Activated gamma-delta T cell treated with anti-CD3 and anti-CD28 coated beads, Interleukin-2, amount 50 U/mL, for 16 hours (primary cell): ENCODE measurements at places on chromosomes 16 and 17.

DNA sequence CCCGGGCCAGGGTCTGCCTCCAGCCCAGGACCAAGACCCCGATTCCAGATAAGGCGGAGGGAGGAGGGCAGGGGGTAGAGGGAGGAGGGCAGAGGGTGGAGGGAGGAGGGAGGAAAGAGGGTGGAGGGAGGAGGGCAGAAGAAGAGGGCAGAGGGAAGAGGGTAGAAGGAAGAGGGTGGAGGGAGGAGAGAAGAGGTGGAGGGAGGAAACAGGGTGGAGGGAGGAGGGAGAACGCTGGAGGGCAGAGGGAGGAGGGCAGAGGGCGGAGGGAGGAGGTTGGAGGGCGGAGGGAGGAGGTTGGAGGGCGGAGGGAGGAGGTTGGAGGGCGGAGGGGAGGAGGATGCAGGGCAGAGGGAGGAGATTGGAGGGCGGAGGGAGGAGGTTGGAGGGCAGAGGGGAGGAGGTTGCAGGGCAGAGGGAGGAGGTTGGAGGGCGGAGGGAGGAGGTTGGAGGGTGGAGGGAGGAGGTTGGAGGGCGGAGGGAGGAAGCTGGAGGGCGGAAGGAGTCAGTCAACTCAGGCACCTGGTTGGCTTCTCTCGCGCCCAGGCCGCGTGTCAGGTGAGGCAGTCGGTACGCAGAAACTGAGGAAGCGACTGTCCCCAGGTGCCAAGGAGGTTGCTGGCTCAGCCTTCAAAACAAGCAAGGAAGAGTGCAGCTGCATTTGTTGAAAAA, 65.2 kb downstream of the KLHDC4 start:
- no peak for DNase-seq

GRCh38 chr17:3647769-3648555, 11.4 kb downstream of the CTNS start:
- no peak for DNase-seq

DNA sequence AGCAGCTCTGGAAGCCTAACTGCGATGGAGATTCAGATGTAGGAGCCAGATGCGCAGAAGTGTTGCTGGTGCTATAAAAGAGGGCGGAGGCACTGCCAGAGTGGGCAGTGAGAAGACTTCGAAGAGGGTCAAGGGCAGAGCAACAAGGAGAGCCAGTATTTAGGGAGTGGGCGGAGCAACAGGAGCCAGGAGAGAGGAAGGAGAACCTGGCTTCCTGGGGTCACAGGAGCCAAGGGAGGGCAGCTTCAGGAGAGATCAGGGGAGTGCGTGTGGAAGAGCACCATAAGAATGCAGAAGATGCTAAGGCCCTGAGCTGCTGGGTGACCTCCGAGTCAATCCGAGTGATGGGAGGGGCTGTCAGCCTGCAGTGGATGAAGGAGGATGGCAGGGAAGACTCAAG, 14.4 kb upstream of the MRPS23 start:
- no peak for DNase-seq

GRCh38 chr16:24921229-24921628, 75.5 kb downstream of the SLC5A11 start:
- DNase-seq = peak; percentile 15

- DNase-seq = no peak
Observed at GRCh38 chr16:66824006-66824405, 6.8 kb downstream of the NAE1 start.

- DNase-seq = no peak
Observed at GRCh38 chr17:28970879-28971278, 19.6 kb upstream of the PHF12 start.

DNA sequence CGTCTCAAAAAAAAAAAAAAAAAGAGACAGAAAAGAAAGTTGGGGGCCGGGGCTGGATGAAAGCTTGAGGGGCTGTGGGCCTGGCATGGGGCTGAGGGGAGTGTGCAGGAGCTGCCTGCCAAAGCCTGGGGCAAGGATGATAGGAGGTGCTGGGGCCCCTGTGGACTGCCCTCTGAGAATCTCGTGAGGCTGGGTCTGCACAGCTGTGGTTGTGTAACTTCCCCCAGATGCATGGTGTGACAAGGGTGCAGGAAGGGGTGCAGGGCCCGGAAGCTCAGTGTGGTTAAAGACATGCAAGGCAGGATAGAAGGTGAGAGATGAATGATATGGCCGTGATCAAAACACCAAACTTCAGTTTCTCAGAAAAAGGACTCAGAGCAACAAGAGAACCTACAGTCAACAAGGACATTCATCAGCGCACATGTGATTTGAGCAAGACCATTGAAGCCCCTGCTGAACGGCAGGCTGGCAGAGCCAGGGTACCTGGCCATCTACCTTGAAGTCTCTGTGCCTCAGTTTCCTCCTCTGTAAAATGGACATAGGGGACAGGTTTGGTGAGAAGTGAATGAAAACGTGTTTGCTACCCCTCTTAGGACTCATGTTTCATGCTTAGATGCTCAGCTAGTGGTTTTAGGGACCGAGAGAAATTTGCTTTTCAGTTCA, 9.6 kb downstream of the IL32 start:
- DNase-seq = peak; percentile 81

DNA sequence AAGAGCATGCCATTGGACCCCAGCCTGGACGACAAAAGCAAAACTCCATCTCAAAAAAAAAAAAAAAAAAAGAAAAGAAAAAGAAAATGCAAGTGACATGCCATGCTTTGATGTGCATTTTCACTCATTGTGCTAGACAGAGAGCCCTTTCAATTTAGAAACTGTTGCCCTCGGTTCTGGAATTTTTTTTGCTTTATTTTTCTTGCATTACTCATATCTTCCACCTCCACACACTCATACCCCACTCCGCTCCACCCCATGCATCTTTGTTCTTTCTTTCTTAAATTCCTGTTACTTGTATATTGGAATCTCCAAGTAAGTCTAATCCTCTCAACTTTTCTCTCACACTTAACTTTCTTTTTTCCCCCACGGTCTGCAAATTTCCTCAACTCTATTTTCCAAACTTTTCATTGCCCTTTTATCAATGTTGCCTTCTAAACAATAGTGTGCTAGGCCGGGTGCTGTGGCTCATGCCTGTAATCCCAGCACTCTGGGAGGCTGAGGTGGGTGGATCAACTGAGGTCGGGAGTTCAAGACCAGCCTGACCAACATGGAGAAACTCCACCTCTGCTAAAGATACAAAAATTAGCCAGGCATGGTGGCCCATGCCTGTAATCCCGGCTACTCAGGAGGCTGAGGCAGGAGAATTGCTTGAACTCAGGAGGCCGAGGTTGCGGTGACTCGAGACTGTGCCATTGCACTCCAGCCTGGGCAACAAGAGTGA, 16.8 kb upstream of the SUZ12 start:
- no peak for DNase-seq

GRCh38 chr16:2147981-2148671, at the start of gene RAB26:
Gene RAB26 (plus strand): TSS chr16:2148625. CDS start chr16:2148784, 159 bp downstream.
- DNase-seq = peak; percentile 32

DNA sequence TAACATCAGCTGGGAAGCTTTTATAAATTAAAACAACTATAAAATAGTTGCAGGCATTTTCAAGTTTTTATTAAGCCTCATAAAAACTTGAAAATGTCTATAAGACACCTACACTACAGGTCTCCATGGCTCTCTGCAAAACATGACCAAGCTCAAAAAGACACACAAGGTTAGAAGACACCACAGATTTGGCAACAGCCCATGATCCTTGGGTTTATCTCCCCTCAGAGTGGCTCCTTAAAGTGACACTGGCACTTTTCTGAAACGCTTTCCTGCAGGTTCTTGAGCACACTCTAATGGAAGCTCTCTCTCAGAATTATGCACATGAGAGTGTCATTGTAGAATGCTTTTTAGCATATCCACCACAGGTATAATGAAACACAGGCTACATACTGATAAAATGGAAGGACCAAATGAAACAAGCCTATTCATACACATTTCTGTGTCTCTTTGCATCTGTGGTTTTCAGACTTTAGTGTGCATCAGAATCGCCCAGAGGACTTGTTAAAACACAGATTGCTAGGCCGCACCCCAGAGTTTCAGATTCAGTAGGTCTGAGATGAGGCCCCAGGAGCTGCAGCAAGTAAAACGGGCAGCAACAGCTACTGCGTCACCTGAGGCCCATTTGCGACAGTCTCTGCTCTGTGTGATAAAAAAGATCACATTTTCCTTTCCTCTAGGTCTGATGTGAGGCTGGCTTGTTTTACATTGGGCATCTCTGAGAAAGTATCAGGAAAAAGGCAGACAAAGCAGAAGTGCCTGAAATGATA, 75.0 kb upstream of the WSB1 start:
- no peak for DNase-seq

DNA sequence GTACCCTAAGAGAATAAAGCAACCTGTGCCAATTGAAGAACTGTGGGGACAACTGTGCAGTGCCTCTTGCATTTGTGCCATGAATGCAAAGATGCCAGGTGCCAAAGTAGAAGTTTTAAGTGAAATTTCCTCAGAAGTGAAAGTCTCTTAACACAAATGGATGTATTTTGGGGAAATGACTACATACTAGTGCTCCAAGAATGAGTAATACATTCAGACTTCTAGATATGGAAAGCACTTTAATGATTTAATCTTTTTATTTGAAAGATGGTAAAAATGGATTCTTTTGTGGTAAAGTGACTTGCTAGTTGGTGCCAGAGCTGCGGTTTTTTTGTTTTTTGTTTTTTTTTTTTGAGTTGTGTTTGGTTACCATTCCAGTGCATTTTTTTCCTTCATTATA, 15.0 kb downstream of the UTP18 start:
- DNase-seq = no peak

DNA sequence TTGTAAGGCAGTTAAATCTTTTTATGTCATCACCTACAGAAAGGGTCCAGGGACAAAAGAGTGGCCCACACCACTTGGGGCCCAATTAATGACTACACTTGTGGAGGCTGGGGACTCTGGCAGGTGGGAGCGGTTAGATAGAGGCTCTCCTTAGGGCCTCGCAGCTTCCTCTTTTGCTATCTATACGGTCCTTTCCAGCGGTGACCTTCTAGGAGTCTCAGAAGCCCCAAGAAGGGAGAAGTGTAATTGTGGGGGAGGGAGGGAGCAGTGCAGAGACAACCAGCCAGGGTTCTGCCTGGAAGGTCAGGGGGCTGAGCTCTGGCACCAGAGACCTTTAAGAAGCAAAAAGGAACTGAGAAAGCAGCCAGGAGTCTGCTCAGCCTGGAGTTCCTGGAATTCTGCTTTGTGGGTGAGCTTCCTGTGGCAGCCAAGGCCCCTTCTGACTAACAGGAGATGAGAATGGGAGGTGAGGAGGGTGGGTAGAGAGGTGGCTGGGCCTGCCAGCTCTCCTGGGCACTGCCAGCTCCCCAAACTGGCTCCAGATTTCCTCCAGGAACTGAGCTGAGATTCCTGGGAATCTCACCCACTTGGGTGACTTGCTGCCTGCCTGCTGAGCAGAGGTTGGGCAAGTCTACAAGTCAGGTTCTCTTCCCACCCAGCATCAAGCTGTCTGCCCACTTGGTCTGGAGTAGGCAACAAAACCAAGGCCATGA, 16.3 kb upstream of the MAP3K14 start:
- DNase-seq = no peak

GRCh38 chr16:6643080-6643686, 689.5 kb upstream of the RBFOX1 start:
- DNase-seq = no peak

- DNase-seq = no peak
Observed at GRCh38 chr17:2978991-2979390, 84.4 kb downstream of the OR1D5 start.

DNA sequence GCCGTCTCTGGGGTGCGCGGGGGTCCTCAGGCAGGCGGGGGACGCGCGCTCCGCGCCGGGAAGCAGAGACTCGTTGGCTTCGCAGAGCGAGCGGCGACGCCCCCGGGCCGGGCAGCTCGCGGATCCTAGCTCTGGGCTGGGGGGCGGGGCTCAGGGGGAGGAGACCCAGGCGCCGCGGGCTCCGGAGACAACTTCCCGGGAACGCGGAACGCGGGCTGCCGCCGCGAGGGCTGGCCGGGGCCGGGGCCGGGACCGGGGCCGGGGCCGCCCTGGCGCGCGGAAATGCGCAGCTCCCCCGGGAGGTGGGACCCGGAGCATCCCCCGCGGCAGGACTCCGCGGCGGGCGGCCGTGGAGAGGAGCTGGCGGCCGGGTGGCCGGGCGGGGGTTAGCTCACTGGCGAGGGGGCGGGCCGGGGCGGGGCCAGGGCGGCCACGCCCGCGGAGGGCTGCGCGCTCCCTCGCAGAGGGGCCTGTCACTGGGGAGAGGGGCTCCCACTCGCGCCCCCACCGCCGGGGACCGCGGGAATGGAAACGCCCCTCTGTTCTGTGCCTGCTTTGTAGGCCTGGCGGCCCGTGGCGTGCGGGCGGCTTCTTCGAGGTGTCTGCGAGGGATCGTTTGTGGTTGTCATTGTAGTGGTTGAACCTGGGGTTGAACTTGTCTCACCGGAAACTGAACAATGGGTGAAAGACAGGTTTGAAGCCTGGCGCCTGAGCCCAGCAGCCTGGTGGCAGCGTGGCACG, at the start of gene GAS7:
GAS7 (minus strand) TSS at position 98 of the 741 bp plus-strand sequence.
- DNase-seq = peak; percentile 70

DNA sequence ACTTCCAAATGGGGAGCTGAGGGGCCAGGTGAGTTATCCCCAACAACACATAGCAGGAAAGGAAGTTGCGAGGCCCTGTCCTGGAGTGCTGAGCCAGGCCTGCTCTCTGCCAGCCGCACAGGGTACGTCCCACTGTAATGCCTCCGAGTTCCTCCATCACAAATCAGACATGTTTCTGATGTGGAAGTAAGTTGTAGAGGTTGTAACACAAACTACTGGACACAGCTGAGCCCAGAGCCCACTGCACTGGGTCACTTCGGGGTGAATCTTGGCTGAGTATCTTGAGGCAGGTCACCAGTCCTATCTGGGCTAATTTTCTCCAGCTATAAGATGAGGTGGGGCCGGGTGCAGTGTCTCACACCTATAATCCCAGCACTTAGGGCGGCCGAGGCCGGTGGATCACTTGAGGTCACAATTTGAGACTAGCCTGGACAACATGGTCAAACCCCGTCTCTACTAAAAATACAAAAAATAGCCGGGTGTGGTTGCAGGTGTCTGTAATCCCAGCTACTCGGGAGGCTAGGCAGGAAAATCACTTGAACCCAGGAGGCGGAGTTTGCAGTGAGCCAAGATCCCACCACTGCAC, 100.8 kb upstream of the CDH5 start:
- no peak for DNase-seq

DNA sequence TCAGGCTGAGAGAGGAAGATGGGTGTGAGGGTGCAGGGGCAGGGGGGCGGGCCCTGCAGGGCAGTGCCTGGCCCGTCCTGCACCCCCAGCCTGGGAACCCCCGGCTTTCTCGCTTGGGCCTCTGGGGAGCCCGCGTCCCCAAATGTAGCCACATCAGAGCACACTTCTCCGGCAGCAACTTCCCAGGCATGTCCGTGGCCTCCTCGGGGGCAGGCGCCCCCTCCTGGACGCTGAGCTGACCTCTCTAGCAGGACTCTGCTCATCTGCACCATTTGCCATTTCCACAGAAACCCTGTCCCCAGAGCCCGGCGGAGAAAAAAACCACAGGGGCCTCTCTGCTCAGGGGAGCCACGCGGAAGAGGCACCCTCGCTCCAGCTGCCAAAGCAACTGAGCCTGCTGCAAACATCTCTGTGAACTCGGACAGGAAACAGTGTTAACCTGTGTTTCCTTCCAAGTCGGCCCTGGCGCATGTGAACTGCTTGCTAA, 63.4 kb downstream of the KLHDC4 start:
- DNase-seq = peak; percentile 15

DNA sequence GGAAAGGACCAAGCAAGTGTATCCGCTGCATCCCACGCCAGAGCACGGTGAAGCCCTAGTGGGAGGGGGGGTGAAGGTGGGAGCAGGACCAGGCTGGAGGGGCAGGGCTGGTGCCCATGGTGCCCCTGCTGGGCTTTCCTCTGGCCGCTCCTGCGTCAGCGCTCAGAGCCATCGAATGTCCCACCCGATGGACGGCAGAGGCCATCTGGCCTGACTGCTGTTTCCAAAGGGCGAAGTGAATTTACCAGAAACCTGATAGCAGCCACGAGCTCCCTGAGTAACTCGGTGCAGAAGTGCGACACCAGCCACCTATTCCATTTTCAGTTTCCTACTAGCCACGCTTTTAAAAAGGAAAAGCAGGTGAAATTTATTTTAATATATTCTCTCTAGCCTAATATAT, 203.6 kb upstream of the CIBAR2 start:
- DNase-seq = no peak
